Amniotic stem cell (primary cell): ENCODE measurements at places on chromosomes 1 and 21.

DNA sequence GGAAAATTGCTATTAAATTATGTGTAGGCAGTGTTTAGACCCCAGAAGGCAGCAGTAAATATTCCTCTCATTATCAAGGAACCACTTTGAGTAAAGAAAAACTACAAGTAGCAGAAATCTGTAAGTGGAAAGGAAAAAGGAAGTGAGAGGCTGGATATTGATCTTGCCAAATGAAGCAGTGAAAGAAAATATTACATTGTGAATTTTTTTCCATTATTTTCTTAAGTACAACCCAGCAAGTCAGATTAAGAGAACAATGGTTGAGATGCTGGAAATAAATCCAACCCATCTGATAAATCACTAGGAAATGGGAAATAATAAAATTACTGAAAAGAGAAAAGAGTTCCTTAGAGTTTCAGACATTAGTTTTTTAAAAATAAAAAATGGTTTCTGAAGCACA, 106.7 kb downstream of the HMCN1 start:
- no peak for DNase-seq

DNA sequence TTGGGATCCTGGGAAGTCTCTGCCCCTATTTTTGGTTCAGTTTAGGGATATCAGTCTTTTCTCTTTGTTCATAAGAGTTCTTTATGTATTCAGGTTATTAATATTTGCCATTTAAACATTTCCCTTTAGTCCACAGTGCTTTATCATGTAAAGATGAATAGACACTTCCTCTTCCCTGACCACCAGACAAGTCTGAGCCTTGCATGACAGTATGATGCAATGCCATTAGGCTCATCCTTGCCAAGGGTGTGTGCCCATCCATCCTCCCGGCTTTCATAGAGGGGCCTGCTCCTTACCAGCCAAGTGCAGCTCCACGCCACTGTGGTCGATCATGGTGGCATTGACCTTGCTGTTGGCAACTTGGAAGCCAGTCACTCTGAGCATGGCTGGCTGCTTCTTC, 52.1 kb downstream of the ZSCAN20 start:
- no peak for DNase-seq

GRCh38 chr1:17014671-17015567, 3.2 kb upstream of the ATP13A2 start:
- DNase-seq, result no peak

DNA sequence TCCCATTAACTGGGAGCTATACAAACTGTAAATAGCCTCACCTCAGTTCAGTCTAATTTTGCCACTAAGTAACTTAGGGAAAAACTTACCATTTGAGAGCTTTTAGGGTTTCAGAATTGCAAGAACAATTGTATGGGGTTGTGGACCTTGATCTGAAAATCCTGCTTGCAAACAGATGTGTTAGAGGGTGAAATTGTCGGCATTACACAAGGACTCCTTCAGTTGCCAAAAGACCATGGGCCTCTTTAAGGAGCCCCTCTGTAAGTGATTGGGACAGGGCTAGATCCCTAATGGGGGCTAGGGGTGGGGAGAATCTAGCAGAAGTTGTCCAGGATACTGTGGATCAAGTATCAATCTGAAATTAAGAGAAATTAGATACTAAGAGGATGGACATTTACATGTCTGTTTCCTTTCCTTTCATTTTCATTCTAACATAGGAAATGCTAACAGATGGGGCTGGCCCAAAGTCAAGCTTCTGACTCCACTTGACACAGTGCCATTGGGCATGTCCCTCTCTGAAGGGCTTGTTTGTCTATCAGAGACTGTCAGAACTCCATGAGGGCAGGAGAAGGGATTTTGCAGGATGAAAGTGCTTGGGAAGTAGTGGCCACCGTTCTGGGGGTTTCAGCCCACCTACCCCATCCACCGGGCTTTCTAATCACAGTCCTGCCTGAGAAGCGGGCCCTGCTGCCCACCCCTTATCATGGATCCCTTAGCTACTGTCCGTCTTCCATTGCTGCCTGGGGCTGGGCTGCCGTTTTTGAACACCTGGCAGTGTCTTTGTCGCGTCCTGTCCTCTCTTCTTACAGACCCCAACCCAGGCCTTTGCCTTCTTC, 54.7 kb downstream of the STUM start:
- no peak for DNase-seq

- DNase-seq, result no peak
Measured at GRCh38 chr1:12422488-12422887, 192.7 kb downstream of the VPS13D start.

DNA sequence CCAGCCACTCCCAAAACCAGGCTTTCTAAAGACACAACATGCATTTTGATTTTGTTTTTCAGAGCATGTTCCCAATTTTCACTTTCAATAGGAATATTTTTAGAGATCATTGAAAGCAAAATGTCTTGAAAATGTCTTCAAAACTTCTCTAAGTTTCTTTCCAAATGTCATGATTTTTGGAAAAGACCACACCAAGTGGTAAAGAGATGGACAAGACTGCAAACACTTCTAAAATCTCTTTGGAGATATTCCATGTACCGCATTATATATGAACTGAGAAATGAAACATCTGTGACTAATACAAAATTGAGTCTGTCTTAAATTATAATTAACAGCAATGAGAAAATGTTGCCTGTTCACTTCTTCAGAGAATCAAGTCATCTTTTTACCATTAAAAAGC, 418.0 kb upstream of the PKN2 start:
- no peak for DNase-seq

GRCh38 chr1:186310307-186310706, 64.7 kb downstream of the TPR start:
- no peak for DNase-seq

- DNase-seq, result no peak
Measured at GRCh38 chr1:116755066-116755465, 836 bp downstream of the CD2 start.

GRCh38 chr1:7425771-7426170, 345.3 kb upstream of the VAMP3 start:
- DNase-seq, result no peak

- no peak for DNase-seq
Measured at GRCh38 chr1:246165826-246166709, 341.0 kb downstream of the SMYD3 start.

- DNase-seq, result no peak
Measured at GRCh38 chr1:198300451-198300850, 143.7 kb downstream of the NEK7 start.

GRCh38 chr1:100457683-100458082, 80.3 kb upstream of the GPR88 start:
- DNase-seq, result no peak

DNA sequence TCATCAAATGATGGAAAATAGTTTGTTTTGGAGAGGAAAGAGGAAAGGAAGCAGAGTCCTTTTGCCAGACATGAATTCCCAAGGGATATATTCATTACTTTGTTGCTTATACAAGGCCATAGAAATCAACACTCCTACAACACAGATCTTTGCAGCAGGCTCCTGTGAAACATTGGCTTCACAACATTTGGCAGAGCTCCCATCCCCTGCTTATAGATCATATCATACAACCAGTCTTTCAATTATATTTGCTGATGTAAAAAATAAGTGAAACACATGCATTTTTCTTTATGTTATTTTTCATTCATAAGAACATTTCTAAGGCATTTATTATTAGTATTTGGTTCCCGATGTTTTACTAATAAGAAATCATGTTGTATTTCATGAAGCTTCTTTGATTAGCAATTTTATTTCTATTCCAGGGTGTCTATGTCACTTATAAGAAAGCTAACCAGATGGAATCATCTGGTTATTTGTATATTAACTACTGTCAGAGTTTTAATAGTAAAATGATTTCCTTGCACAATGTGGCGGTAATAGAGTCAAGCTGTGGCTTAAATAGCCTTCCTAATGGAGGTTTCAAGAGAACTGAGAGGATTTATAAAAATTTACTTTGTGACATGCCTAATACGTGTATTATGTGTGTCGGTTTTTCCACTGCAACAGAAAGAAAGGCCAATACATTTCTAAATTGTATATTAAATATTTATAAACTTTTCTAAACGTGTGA, 470.3 kb upstream of the NCAM2 start:
- DNase-seq, result no peak

DNA sequence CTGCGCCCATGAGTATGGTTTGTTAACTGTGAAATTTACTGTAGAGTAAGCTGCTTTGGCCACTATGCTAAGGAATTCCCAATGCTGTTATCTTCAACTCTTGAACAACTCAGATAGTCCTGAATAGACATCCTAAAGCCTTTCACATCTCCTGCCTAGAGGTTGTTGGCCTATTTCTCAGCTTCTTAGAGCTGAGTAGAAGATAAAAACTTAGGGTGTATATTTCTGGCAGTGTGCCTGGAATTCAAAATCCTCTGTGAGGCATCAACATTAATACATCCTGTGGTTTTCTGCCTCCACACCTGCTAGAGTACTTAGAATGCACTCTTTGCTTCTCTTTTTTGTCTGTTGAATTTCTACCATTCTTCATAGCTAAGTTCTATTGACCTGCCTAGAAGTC, 45.8 kb upstream of the RC3H1 start:
- no peak for DNase-seq

DNA sequence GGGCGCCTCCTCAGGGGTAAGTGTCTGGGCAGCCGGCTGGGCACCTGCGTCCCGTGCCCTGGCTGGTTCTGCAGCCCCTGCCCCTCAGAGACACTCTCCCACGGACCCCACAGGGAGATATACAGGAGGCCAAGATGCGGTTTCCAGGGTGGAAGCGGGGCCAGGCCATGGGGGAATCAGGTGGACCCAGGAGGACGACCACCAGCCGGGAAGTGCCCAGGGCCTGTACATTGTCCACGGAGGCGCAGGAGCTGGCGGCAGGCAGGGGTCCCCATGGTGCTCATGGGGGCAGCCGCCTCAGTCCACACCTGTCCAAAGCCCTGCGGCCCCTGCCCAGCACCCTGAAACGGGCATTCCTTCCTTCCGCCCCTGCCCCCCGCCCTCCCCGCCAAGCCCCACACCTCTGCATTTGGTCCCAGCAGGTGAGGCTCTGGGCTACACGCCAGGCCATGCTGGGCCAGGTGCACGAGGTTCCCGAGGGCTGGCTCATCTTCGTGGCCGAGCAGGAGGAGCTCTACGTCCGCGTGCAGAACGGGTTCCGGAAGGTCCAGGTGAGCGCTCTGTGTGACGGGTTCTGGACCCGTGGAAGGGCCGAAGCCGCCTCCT, 36.7 kb downstream of the SLC19A1 start:
- DNase-seq, result no peak

- no peak for DNase-seq
Measured at GRCh38 chr1:234737967-234738314, 128.0 kb upstream of the IRF2BP2 start.

DNA sequence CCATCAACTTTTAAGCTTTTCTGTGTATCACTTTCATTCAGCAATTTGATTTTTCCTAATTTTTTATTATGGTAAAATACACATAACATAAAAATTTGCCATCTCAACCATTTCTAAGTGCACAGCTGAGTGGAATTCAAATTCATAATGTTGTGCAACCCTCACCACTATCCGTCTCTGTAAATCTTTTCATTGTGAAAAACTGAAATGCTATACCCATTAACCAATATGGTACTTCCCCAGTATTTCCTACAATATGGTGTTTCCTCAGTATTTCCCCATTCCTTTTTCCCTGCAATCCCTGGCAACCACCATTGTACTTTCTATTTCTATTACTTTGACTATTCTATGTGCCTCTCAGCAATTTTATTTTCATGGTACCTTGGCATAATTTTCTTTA, 6.8 kb downstream of the STPG1 start:
- no peak for DNase-seq

GRCh38 chr1:56933161-56933560, 32.7 kb downstream of the C8B start:
- DNase-seq, result no peak

- no peak for DNase-seq
Measured at GRCh38 chr21:27802816-27803475, 836.1 kb upstream of the ADAMTS5 start.

DNA sequence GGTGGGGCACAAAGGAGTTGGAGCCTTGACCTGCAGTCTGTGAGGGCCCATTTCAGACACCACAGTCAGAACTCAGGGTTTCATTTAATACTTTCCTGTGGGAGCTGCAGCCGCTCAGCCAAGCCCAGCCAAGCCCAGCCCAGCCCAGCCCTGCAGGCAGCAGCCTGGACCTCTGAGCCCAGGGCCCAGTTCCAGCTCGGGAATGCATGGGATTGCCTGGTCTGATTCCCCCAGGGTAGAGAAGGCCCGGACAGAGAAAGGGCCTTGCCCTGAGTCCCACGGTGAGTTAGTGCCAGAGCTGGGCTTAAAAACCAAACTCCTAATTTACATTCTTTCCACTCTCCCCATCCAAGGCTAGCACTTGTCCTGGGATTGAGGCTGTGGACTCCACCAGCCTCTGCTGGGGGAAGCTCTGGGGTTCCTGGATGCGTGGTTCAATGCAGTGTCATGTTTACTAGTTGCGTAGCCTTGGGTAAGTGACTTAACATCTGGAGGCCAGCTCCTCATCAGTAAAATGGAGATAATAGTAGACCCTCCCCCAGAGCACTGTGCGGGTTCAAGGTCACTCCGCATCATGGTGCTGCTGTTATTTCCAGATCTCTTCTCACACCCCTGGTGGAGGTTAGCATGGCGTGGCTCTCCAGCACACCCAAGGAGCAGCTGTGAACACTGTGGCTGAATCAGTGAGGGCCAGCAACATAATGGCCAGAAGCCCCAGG, 29.2 kb upstream of the PKP1 start:
- DNase-seq, result no peak

GRCh38 chr1:243420016-243420945, 164.4 kb downstream of the SDCCAG8 start:
- no peak for DNase-seq

- DNase-seq, result no peak
Measured at GRCh38 chr1:184541537-184542152, 154.8 kb downstream of the C1orf21 start.

DNA sequence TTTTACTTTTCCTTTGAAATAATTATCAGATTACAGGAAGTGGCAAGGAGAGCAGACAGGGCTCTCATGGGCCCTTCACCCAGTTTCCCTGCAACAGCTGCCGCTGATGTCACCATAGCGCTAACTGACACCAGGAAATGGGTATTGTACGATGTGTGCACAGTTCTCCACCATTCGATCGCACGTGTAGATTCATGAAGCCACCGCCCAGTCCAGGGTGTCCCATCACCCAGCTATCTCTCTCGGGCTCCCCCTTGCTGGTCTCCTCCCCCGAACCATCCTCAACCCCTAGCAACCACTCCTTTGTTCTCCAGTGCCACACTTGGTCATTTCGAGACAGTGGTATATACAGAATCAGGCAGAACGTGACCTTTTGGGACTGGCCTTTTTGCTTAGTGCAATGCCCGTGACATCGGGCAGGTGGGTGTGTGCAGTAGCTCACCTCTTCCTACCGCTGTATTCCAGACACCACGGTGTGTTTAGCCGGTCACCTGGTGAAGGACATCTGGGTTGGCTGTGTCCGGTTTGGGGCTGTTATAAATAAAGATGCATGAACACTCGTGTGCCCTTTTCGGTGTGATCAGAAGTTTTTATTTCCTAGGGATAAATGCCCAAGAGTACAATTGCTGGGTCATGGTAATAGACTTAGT, 118.4 kb downstream of the CRYAA start:
- no peak for DNase-seq
